NCI-H2171 (cell line): ENCODE measurements at places on chromosomes 5 and 9.

GRCh38 chr9:114001794-114002261 is 76.3 kb downstream of the AMBP start:
- no peak for DNase-seq

DNA sequence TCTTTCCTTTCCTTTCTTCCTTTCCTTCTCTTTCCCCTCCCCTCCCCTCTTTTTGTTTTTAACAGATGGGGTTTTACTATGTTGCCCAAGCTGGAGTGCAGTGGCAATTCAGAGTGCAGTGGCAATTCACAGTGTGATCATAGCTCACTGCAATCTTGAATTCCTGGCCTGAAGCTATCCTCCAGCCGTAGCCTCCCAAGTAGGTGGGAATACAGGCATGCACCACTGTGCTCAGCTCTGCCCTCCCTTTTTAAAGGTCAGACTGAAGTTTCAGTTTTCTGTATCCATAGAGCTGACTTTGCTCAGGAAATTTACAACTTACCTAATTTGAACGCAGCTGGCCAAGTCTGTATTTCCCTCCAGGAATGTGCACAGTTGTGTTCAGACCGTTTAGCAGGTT is 696 bp downstream of the CCL28 start:
- DNase-seq, result no peak

GRCh38 chr9:130824643-130825350 is 10.3 kb upstream of the ABL1 start:
- peak; percentile 76 for DNase-seq

GRCh38 chr5:151770383-151771258 is 1.1 kb upstream of the G3BP1 start:
- DNase-seq, result peak; percentile 16

DNA sequence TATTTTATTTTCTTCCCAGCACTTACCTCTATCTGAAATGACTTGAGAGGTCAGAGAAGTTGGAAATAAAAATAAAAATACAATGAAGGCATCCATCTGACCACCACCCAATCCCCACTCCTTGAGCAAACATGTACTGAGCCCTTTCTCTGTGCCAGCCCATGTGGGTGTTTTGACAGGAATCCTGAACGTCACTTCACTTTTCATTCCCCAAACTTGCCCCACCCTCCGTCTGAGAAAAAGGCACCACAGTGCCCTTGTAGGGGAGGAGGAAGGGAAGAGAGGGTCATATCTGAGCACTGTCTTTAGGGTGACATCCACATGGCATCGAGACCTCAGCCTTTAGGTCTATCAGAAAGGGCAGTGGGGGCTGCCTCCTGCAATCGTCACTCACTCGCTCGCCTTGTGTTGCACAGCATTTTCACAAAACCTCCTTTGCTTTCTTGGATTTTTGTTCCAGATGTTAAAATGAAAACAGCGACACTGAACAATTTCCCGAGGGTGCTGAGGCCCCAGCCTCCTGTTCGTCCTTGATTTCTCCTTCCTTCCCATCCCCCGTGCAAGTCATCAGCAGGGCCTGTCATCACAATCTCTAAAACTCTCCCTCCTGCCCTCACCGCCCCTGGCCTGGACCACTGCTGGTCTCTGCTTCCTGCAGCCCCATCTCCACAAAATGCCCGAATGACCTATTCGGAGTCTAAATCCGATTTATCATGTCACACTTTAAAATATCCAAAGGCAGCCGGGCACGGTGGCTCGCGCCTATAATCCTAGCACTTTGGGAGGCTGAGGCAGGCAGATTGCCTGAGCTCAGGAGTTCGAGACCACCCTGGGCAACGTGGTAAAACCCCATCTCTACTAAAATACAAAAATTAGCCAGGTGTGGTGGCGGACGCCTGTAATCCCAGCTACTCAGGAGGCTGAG is 13.0 kb downstream of the HIGD2A start:
- no peak for DNase-seq

DNA sequence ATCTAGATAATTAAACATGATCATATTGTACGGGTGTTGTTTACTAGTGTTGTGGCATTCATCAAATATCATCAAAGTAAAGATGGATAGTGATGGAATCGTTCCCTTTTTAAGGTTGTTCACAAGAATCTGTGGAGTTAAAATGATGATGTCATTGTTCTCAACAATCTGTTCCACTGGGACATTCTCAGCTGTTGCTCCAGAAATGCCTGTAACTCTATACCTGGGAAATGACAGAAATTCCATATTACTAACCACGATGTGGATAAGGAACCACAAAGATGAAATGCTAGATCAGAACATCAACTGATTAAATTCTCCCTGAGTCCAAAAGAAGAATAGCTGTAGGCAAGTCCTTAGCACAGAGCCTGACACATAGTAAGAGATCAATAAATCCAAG is 38.0 kb downstream of the RIGI start:
- DNase-seq, result no peak

DNA sequence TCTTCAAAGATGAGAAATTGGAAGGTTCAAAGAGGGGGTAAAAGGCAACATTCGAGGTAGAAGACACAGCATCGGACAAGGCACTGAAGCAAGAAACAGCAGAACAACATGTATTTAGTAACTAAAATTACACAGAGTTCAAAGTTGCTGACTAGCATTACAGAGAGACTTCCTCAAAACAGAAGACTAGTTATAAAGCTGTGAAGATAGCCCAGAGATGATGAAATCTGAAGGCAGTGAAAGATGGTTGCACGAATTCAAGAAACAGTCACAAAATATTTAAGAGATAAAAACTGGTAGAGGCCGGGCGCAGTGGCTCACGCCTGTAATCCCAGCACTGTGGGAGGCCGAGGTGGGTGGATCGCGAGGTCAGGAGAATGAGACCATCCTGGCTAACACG is 16.3 kb downstream of the MAPKAP1 start:
- DNase-seq, result no peak

DNA sequence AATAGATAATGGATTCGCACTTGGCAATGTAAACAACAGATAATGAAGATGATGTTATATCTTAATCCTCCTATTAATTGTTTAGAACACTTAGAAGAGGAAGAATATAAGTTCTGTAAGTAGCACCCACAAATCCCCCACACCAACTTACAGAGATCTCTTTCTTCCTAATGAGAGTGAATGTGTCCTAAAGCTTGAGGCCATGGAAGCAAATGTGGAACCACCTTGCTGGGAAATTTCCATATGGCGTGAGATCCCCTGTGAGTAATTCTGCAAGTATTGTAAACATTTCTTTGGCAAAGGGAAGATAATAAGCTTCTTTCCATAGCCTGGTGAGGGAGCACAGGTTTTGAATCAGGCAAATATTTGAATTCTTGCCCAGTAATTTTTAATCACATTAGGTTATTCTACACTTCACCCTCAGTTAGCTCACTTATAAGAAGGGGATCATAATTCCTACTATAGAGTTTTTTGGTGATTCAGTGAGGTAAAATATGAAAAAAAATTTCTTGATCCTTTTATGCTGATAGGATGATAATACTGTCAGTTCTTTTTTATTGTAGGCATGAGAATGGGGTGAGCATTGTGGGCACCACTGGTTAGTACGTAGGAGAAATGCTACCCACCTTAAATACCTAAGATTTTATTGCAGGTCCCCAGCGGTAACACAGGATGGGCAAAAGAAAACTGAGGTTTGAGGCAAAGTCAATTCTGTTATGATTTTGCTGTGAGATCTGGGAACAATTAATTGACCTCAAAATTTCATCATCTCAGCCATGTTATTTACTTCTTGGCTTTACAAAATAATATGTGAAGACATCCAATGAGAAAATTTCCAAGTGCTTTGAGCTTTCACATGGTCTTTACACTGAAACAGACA is 574.8 kb downstream of the PSAT1 start:
- DNase-seq, result peak; percentile 50

GRCh38 chr5:115257981-115258380 is 4.7 kb downstream of the PGGT1B start:
- no peak for DNase-seq

DNA sequence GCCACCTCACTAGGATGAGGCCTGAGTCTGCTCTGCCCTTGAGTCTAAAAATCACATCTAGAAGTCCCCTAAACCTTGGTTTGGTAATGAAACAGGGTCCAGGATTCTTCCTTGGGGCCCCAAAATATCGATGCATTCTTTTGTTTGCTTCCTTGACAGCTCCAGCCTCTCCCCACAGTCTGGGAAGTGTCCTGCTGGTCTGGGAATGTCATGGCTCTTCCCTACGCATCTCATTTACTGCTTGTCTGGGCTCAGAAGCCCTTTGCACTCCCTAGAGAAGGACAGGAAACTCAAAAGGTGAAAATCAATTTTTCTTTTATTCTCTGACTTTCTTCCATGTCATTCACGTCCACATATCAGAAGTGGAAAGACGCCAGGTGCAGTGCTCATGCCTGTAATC is 115.8 kb downstream of the DRD1 start:
- DNase-seq, result no peak

GRCh38 chr9:88826181-88826580 is 165.1 kb upstream of the S1PR3 start:
- DNase-seq, result no peak

GRCh38 chr9:131511880-131512279 is 9.2 kb downstream of the POMT1 start:
- no peak for DNase-seq
